Left lung (tissue), 14 donors: ENCODE measurements at places on chromosomes 1 and 21. TPM values are rescaled to one million over a fixed set of nuclear protein-coding genes. Genes with fewer than 3 reads are reported as not detected.

POU3F1 gene
- total RNA-seq, result not detected

GRCh38 chr1:15911927-15912326 is 64.0 kb downstream of the ZBTB17 start:
- no peak for DNase-seq

- DNase-seq, result no peak
These were observed 231.7 kb upstream of the B3GALT2 start for GRCh38 chr1:193417945-193418744.

DNA sequence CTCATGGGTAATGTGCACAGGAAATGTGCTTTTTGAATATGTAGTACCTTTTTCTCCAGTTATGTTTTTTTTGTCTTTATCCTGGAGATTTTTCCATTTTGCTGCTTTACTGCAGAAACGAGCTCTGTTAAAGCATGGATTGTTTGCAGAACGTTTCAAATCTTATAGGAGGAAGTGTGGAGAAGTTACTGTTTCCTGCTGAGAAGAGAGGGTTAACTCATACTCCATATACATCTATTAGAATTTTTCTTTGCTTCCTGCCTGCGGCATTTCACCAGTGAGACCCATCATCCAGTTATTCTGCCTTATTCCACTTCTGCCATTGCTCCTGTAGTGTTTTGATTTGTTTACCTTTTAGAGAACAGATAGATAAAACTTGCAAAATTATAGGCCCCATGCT is 2.0 kb downstream of the RPRD2 start:
- no peak for DNase-seq

ZNF644 gene
- 53.5 TPM for total RNA-seq

DNA sequence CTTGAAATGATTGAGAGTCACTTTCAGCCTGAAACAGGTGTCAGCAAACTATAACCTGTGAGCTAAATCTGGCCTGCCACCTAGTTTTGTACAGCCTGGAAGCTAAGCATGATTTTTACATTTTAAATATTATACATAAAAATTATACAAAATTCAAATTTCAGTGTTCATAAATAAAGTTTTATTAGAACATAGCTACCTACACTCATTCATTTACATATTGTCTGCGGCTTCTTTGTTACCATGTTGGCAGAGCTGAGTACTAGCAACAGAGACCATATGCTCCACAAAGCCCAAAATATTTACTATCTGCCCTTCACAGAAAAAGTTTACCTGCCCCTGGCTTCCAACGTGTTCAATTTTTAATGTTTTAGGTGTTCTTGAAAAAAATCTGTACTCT is 8.0 kb upstream of the C1orf162 start:
- DNase-seq, result no peak

SAMSN1 gene
- total RNA-seq, result 9.9 TPM

- DNase-seq, result no peak
These were observed 119.6 kb downstream of the ADGRL2 start for GRCh38 chr1:81920245-81920740.

- DNase-seq, result no peak
These were observed 157.4 kb downstream of the DNM3 start for GRCh38 chr1:171998711-171999110.

GRCh38 chr1:54428837-54429518 is 22.8 kb upstream of the SSBP3 start:
- peak; percentile 19 for DNase-seq

- no peak for DNase-seq
These were observed 6.2 kb downstream of the PAX7 start for GRCh38 chr1:18636596-18637508.

TMEM269 gene
- total RNA-seq, result not detected

GRCh38 chr1:198628067-198628455 is 10.8 kb upstream of the PTPRC start:
- no peak for DNase-seq
